Right renal cortex interstitium (tissue), 3 donors: ENCODE measurements at places on chromosomes 6 and 20. TPM values are rescaled to one million over a fixed set of nuclear protein-coding genes. Genes with fewer than 3 reads are reported as not detected.

Gene GRM1
- polyA plus RNA-seq, result 0.20 TPM

Gene UNC5CL
- polyA plus RNA-seq, result 5.2 TPM

Gene ATP9A
- 58.7 TPM for polyA plus RNA-seq

Gene SLC32A1
- polyA plus RNA-seq, result 2.1 TPM

Gene PIGT
- 101 TPM for polyA plus RNA-seq

Gene NUDT3
- 16.1 TPM for polyA plus RNA-seq

Gene C6orf132
- 4.1 TPM for polyA plus RNA-seq

Gene COL11A2
- polyA plus RNA-seq, result 4.9 TPM

Gene CCN5
- 0.15 TPM for polyA plus RNA-seq

Gene DOK5
- 10.7 TPM for polyA plus RNA-seq

Gene OR2B6
- 0.33 TPM for polyA plus RNA-seq

Gene CALHM5
- polyA plus RNA-seq, result 2.7 TPM

Gene TBP
- polyA plus RNA-seq, result 19.8 TPM

Gene SPATS1
- polyA plus RNA-seq, result not detected

Gene BPIFA1
- not detected for polyA plus RNA-seq

Gene PPP1R3G
- polyA plus RNA-seq, result 1.7 TPM

Gene F13A1
- polyA plus RNA-seq, result 14.1 TPM

Gene SMIM26
- 80.8 TPM for polyA plus RNA-seq

Gene TUBE1
- polyA plus RNA-seq, result 27.9 TPM

Gene CALHM6
- 4.0 TPM for polyA plus RNA-seq

Gene ADGRF5
- polyA plus RNA-seq, result 32.4 TPM

Gene GJA10
- not detected for polyA plus RNA-seq

Gene PSMB8
- polyA plus RNA-seq, result 24.1 TPM

Gene ZNF334
- polyA plus RNA-seq, result 25.6 TPM

Gene CD24
- 1,256 TPM for polyA plus RNA-seq

Gene HCRTR2
- polyA plus RNA-seq, result 0.28 TPM

Gene NRSN1
- 0.36 TPM for polyA plus RNA-seq

Gene MATN4
- polyA plus RNA-seq, result 0.33 TPM

Gene PERP
- polyA plus RNA-seq, result 22.2 TPM

Gene SEMG1
- not detected for polyA plus RNA-seq

Gene THBD
- 4.3 TPM for polyA plus RNA-seq

Gene STX7
- polyA plus RNA-seq, result 99.2 TPM

Gene TRIM31
- not detected for polyA plus RNA-seq

Gene SHLD1
- polyA plus RNA-seq, result 12.2 TPM

Gene SCUBE3
- 43.1 TPM for polyA plus RNA-seq

Gene ZNF184
- 22.8 TPM for polyA plus RNA-seq

Gene HLA-DQA1
- 3.3 TPM for polyA plus RNA-seq

Gene CPNE1
- 178 TPM for polyA plus RNA-seq

Gene SPATA25
- 2.0 TPM for polyA plus RNA-seq

Gene TRAPPC3L
- polyA plus RNA-seq, result 0.50 TPM

Gene SIRPD
- not detected for polyA plus RNA-seq

Gene RPRD1B
- 36.2 TPM for polyA plus RNA-seq

Gene LSM2
- polyA plus RNA-seq, result 87.3 TPM

Gene GGTLC1
- not detected for polyA plus RNA-seq

Gene SRSF6
- 322 TPM for polyA plus RNA-seq

Gene EYA2
- 0.49 TPM for polyA plus RNA-seq

Gene HLA-DMB
- polyA plus RNA-seq, result 73.7 TPM

Gene ACOT13
- 42.4 TPM for polyA plus RNA-seq

Gene C6orf141
- polyA plus RNA-seq, result 0.61 TPM
